H9 (cell line): ENCODE measurements at places on chromosomes 12 and 14. TPM values are rescaled to one million over a fixed set of nuclear protein-coding genes. Genes with fewer than 3 reads are reported as not detected.

- no peak for DNase-seq
Measured at GRCh38 chr12:119375883-119376190, 41.3 kb downstream of the CCDC60 start.

Gene ENDOU
- total RNA-seq: not detected in 2 replicates

Gene CLEC14A
- total RNA-seq: not detected in 2 replicates

Gene SLC6A15
- 12.9 and 16.7 TPM in 2 replicates for total RNA-seq

DNA sequence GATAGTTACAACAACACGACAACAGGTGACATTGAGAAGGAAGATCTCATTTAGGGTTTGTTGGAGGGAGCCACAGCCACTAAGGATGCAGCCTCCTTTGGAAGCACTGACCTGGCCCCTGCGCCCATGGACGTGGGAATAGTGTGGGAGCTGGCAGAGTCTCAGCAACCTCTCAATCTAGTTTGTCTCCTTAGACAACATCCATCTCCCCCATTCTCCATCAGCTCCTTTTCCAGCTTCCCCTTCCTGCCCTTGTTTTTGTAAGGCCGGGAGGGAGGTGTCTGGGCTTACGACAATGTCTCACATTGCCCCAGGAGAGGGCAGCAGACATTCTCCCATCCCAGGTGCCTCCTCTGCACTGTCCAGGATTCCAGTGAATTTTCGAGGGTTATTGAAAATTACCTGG lies 170.2 kb upstream of the PZP start:
- DNase-seq: peak; percentile 63

DNA sequence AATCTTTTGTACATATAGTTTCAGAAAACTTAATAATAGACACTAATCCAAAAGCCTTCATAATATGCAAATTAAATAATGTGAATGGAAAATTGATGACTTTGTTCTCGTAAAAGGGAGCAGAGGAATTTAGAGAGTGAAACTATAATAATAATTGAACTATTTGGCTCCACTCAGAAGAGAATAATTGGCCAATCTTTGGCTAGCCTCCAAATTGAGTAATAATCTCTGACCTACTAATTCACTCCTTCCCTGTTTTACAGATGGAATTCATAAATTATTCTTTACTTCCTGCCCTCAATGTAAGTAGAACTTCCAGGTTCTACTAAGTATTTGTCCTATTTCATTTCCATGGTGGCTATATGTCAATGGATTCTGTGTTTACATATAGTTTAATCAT lies 15.8 kb downstream of the TRIM9 start:
- DNase-seq: no peak

DNA sequence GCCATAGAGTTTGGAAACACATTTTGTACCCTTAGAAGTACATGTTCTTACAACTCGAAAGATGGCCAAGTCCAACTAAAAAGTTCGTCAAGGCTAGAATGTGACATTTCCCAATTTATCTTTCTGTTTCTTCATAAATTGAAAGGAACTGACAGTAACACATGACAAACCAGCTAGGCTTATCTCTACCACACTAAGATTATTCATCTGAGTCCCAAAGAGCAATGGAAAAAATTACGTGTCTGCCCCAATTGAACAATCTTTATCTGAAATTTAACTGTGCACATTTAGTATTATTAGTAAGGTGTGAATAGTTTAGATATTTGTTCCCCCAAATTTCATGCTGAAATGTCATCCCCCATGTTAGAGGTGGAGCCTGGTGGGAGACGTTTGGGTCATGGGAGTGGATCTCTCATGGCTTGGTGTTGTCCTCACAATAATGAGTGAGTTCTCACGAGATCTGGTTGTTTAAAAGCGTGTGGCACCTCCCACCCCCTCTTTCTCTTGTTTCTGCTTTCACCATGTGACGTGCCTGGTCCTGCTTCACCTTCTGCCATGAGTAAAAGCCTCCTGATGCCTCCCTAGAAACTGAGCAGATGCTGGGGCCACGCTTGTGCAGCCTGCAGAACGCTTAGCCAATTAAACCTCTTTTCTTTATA lies 13.3 kb downstream of the CPM start:
- no peak for DNase-seq

Gene ZBTB39
- 30.3 and 31.2 TPM in 2 replicates for total RNA-seq

DNA sequence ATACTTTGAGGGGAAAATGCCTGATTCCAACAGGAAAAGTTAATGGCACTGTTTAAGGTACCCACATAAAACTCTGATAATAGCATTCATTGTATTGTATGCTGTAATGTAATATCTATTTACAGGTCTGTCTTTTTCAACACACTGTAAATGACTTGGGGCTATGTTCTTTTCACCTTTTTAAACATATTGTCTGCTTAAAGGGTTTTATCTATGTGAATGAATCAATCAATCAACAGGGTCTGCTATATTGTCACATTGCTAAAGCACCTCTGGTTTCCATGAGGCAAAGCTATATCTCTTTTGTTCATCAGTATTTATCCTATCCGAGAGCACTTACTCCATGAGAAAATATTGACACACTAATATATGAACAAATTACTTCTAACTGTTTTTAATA lies 288.0 kb downstream of the SLC6A15 start:
- DNase-seq: no peak

- no peak for DNase-seq
Measured at GRCh38 chr14:103378038-103378854, 7.0 kb upstream of the MARK3 start.

DNA sequence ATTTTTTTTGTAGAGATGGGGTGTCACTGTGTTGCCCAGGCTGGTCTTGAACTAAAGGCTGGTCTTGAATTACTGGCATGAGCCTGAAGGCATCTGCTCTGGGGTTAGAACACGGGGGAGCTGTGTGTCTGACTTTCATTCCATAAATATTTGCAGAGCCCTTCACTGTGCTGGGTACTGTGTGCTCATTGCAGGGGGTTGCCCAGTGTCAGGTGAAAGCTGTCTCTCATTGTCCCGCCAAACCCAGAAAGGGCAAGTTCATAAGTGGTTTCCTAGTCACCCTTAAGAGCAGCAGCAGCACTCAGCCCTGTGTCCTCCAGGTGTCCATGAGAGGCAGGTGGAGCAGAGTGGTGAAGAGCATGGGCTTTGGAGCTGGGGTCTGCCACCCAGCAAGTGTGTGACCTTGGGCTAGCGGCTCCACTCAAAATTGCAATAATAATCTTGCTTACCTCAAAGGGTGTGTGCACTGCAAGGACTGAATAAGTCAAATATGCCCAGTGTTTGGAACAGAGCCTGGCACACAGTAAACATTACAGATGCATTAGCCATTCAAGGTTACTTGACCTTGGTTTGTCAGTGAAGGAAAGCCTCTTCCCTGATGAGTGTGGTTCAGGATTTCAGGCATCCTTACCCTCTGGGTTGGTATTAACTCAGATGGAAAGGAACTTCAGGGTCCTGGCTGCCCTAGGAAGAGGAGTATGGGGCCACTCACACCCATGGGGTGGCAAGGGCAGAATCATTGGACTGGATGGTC lies 4.4 kb upstream of the SMIM41 start:
- no peak for DNase-seq

- DNase-seq: no peak
Measured at GRCh38 chr14:106044949-106045596, 518.7 kb downstream of the TMEM121 start.

Gene IFI27L2
- 28.6 and 32.5 TPM in 2 replicates for total RNA-seq

DNA sequence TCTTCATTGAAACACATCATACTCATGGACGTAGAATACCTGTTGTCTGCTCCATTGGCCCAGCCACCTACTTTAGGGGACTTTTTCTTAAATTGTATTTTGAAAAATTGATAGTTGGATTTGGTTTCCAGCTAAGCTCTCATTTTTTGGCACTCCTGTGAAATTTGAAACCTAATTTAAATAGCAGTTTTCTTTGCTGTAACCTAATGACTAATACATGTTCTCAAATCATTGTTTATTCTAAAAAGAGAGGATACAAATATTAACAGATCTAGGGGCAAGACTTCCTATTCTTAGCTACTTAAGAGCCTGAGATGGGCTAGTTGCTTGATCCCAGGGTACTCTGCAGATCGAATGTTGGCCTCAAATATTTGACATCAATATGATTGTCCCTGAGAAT lies 78.9 kb downstream of the PLEKHA5 start:
- DNase-seq: no peak

Gene PIANP
- total RNA-seq: 5.2 and 6.6 TPM in 2 replicates

Gene ERBB3
- total RNA-seq: 51.2 and 56.5 TPM in 2 replicates
